ENCODE measurements at places on chromosomes 1 and 21.
A peak's percentile ranks its signal among the peaks of the same experiment; 100 is the strongest.

DNA sequence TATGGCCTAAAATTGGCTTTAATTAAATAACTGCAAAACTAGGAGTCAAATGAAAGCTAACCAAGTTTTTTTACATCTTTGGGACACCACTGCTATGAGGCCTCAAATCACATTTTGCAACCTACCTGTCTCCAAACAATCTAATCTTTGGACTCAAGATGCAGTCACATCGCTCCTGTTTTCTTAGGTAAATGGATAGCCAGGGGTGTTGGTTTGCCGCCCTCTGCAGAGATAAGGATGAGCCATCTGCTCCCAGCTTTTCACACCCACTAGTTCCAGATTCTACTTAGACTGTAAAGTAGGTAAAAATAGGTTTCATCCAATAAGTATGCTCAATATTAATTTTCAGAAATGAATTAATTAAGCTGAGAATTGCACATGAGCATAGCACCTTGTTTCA is 456.5 kb downstream of the KIF26B start:
- DNase-seq = no peak

DNA sequence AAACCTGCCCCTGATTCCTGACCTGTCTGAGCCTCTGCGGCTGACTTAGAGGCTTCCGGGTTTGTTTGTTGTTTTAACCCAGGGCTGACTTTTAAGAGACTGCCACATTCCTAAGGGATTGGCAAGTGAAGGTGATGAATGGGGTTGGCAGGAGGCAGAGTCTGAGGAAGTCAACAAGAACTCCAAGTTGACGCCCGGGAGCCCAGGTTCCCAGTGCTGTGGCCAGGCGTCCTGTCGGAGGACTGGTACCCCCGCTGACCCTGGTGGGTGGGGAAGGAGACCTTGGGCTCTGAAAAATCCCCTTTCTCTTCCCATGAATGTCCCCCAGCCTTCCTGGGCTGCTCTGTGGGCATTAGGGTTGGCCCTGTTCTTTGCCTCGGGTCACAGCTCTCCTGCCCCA is 19.7 kb upstream of the EPS8L3 start:
- DNase-seq = no peak

DNA sequence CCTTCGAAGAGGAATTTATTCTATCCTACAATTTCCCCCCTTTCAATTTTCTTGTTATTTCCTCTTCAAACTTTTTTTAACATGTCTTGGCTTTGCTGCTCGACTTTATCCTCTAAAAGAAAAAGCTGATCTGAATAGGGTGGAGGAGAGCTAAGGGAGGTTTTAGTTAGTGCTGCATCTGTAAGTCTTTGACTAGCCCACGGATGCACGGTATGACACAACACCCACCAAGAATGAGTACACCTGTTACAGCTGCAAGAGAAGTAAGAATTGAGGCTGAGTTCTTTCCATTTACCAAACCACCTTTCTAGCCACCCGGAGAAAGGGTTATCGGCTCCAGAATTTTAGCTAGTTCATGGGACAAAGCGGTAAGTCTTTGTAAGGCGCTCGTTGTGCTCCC is 23.8 kb downstream of the SCCPDH start:
- no peak for DNase-seq

DNA sequence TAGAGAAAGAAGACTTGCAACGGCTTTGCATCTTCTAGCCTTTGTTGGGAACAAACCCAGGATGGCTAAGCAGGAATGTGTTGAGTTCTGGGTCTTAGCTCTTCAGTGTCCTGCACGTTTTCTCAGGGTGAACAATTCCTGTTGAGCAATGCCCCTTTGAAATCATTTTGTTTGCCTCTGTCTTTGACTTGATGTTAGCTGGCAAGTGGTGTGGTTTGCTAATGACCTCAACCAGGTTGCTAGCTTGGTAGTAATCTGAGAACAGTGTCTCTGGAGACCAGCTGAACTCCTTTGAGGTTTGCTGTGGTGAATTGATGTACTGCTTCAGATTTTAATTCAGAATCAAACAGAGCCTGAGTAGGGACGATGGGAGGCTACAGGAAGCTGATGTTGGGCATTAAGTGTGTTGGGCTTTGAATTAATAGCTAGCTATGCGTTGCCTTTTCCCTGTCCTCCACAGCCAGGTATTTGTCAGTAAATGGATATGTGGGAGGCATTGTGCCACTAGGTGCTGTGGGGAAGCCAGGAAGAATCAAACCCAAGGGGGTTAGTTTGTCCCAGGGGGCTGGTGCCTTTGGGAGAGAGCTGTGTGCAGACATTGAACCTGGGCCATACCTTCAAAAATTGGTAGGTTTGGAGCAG is 23.3 kb upstream of the SRSF10 start:
- DNase-seq = no peak

- DNase-seq = no peak
These were observed 50.3 kb downstream of the ITPKB start for GRCh38 chr1:226688808-226689207.

GRCh38 chr1:31805318-31805717 is 10.5 kb downstream of the SPOCD1 start:
- DNase-seq = no peak

DNA sequence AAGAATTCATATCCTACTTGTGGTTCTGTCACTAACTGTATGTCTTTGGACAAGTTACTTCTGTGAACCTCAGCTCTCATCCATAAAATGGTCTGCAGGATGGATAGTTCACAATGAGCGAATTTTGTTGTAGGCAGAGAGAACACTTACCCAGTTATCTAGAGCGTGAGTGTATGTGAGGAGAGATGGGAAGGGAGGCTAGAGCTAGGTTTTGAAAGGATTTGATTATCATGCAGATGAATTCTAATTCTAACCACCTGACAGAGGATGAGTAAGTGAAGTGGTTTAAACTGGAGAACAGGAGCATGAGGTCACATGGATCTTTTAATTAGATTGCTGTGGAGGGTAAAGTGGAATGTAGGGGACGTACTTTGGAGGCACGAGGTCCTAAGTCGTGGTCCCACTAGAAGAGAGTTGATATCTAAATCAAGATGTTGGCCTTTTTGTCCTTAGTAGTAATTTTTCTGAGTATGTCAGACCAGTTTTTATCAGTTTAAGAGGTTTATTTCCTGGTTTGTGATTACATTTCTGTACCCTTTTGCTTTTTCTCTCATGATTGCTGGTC is 5.0 kb downstream of the SUCO start:
- DNase-seq = no peak

DNA sequence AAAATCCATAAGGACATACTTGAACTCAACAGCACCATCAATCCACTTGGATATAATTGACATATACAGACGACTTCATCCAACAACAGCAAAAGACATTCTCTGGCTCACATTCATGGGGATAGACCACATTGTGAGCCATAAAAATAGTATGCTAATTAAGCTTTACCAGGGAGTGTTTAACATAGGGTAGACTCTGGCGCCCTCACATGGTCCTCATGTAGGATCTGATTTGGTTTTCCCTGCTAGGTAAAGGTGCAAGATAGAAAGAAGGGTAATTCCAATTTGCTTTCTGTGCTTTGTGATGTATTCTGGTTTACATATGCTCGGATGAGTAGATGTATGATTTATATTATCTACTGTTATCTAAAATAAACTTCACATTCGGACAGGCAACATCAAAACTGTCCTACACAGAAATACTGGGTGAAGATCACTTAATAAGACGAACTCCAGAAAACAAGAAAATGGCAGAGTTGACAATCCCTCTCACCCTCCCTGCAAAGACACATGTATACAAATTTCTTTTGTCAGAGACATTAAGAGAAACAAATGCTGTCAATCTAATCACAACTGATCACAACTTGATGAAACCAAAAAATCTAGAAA is 27.7 kb downstream of the CR1L start:
- no peak for DNase-seq

DNA sequence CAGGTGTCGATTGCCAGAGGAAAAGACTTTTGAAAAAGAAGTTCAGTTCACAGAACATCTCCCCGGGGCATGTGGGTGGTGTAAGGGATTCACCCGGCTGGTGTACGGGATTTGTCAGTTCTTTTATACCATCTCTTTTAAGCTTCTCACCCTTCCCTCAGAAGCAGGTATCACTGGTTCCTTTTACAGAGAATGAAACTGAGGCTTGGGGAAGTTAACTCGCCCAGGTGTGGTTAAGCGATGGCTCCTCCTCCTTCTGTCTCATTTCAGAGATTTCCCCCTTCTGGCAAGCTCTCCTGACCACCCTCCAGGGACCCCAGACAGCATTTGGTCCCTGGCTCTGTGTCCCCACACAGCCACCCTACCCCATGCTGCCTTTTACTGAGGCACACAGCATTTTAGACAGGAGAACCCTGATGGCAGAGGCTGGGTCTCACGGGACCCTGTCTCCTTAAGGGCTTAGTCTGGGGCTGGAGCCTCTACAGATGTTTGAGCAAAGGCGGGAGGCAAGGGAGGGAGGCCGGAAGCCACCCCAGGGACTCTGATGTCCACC is 2.8 kb upstream of the ECE1 start:
- DNase-seq = no peak

DNA sequence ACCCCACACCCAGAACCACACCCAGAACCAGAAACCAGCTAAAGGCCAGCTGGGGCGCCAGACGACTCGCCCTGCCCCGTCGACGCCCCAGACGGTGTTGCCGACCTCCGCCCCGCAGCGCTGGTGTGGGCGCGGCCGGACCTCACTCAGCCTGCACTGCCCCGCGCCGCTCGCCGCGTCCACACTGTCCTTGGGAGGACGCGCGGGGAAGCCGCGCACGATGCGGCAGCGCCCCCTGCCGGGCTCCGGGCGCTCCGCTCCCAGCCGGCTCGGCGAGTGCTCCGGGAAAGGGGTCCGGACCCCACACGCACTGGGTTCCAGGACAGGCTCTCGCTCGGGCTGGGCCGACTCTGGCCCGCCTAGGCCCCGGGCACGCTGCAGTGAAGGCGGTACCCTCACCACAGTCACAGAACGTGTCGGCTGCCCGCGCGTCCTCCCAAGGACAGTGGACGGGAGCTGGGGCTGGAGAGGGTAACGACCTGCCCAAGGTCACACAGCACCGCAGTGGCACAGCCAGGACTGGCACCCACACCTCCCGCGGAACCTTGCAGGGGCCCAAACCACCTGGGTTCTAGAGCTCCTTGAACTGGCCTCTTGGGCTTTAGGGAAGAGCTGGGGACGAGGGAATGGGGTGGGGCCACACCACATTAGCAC is 90.2 kb downstream of the DMRTA2 start:
- no peak for DNase-seq

- no peak for DNase-seq
These were observed 4.1 kb downstream of the RWDD3 start for GRCh38 chr1:95237981-95238703.

DNA sequence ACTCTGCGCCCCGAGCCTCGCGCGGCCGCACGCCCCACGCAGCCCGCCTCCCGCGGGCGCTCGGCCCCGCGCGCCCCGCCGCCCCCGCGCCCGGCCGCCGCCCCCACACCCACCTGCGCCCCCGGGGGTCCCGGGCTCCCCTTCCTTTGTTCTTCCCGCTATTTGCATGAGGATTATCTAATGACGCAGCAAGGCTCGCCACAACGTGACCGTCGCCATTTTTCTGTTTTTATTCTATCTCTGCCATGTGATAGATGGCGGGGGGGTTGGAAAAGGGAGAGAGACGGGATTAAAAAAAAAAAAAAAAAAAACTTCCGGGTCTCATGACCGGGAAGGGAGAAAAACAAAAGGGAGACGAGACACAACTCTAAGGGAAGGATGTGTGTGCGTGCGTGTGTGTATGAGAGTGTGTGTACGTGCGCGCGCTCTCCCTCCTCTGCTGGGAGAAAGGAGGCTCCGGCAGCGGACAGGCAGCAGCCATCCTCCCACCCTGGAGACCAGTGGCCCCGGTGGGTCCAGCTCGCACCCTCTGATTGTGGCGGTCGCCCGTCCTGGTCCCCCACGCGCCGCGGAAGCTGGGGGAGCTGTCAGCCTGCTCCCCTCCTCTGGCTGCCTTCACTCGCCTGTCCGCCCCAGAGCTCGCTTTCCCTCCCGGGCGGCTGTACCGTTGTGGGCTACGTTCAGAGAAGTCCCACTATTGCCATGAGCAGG is 80.4 kb upstream of the AK4 start:
- peak; percentile 20 for DNase-seq
